ENCODE measurements at places on chromosomes 12 and 14. TPM values are rescaled to one million over a fixed set of nuclear protein-coding genes. Genes with fewer than 3 reads are reported as not detected.

KRT71 gene
- not detected for total RNA-seq

MYF5 gene
- not detected for total RNA-seq

SLC5A8 gene
- total RNA-seq: not detected

LBHD2 gene
- total RNA-seq: not detected

FGF6 gene
- total RNA-seq: not detected

KRT83 gene
- total RNA-seq: not detected

GALNT8 gene
- 0.27 TPM for total RNA-seq

CAND1 gene
- total RNA-seq: 156 TPM

CPNE6 gene
- not detected for total RNA-seq

GUCY2C gene
- total RNA-seq: not detected

CRIP1 gene
- total RNA-seq: 0.53 TPM

PYGL gene
- 126 TPM for total RNA-seq

PRR4 gene
- 2.3 TPM for total RNA-seq

KLRC3 gene
- total RNA-seq: not detected

SMCO2 gene
- 0.50 TPM for total RNA-seq

SPSB2 gene
- 3.3 TPM for total RNA-seq

ST8SIA1 gene
- not detected for total RNA-seq

MYO1H gene
- not detected for total RNA-seq

KRT73 gene
- total RNA-seq: not detected

CISTR gene
- total RNA-seq: not detected

PLD4 gene
- total RNA-seq: under 0.01 TPM

MYO1A gene
- total RNA-seq: 0.07 TPM

NINJ2 gene
- total RNA-seq: 1.4 TPM

LRRIQ1 gene
- 0.72 TPM for total RNA-seq

COCH gene
- 0.57 TPM for total RNA-seq

CCDC177 gene
- total RNA-seq: not detected

RNASE3 gene
- total RNA-seq: not detected

C14orf39 gene
- total RNA-seq: not detected

KRT6B gene
- total RNA-seq: not detected

CLEC1B gene
- not detected for total RNA-seq

IL26 gene
- not detected for total RNA-seq

KCNJ8 gene
- total RNA-seq: not detected

KLRD1 gene
- total RNA-seq: 0.07 TPM

CIT gene
- 56.0 TPM for total RNA-seq

STXBP6 gene
- total RNA-seq: not detected
